ENCODE measurements at places on chromosomes 11 and 22.

DNA sequence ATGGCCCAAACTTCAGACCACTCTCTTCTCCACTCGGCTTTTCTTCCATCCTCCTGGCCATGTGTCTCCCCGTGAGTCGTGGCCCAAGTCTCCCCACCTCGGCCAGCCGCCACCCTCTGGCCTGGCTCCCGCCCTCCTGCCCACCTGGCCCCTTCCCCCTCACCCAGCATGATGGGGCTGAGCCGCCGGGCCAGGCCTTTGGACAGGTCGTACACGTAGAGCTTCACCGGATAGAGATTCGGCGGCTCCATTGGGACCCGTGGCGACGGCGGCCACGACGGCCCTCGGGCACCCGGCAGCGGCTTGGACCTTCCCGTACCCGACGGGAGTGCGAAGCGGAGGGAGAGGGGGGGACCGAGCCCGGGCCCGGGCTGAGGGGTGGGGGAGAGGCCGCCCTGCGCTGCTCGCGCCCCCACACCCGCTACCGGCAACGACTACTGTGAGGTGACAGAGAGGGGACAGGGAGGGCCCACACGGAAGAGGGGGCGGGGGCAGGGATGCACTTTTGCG lies at the start of gene DESI1:
Gene DESI1, minus strand, starts transcription at position 455 of the 510 bp plus-strand sequence. Its CDS starts 204 bp downstream, at position 251.
- DNase-seq, result peak; percentile 12

DNA sequence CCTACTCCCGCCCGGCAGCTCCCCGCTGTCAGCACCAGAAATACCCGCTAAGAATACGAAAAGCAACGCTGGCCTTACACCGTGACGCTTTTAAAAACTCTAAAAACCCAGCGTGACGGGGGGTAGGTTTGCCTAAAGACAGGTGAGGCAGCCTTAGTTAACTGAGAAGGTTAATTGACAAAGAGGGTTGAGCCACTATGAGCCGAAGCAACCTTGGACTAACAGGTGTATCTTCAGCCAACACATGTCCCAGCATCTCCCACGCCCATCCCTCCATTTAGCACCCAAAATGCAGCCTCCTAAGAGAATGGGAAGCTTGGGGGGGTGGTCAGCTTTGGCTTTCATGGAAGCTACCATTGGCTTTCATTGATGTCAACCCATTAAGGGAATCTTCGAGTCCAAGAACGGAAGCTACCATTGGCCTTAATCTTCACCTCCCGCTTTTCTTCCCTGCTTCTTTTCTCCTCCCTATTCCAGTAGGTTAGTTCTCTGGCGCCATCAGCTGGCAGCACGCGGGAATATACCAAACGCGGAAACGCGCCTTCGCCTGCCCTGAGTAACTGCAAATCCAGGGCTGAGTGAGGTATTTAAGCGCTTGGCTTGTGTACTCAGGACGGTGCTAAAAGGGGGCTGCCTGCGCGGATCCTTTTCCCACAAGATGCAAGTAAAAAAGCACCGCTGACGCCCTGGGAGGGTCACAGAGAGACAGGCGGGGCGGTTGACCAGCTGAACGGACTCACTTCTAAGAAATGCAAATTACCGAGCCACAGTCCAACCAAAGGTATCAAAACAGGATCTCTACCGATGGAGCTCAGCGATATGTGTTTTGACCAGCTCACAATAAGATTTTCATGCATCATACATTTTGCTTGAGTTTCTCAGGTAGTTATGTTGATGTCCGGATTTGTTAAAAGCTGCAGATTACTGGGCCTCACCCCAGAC lies 38.5 kb upstream of the GLYATL1 start:
- DNase-seq, result peak; percentile 88

DNA sequence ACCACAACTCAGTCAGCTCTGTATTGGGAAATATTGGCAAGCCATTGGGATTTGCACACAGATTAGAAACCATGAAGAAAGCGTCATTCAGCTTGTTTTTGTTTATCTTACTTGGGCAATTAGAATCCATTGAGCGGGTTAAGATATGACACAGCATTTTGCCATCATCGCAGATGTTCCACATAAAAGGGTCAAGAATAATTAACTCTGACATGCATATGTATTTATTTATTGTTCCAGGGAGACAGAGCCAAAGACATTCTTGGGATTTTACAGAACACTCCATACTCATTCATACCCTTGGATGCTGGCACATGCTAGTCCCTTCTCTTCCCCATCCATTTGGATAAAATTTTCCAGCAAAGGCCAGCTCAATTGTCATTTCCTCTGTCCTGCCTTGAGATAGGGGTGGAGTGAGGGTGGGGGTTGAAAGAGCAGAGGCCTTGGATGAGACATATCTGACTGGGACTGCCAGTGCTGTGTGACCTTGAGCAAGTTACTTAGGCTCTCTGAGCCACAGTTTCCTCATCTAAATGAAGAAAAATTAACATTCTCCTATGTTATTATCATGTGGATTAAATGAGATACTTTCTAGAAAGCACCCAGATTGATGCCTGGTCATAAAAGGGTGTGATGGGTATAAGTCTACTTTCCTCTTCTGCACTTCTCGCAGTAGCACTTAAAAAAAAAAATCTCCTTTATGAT lies 179.7 kb downstream of the RRAS2 start:
- no peak for DNase-seq

DNA sequence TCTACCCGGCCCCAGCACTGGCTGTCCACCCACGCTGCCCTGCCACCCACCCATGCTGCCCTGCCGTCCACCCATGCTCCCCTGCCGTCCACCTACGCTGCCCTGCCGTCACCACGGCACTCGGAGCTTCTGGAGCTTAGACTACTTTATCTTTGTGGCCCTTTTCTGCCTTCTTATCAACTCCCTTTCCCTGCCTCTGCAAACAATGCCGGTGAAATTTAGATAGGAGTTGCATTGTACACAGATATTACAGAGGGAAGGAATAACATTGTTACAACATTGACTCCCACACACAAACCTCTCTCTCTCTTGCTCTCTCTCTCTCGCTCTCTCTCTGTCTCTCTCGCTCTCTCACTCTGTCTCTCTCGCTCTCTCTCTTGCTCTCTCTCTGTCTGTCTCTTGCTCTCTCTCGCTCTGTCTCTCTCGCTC lies 33.7 kb upstream of the BRSK2 start:
- no peak for DNase-seq

- DNase-seq, result no peak
Observed at GRCh38 chr11:10095412-10096208, 198.4 kb downstream of the SBF2 start.

DNA sequence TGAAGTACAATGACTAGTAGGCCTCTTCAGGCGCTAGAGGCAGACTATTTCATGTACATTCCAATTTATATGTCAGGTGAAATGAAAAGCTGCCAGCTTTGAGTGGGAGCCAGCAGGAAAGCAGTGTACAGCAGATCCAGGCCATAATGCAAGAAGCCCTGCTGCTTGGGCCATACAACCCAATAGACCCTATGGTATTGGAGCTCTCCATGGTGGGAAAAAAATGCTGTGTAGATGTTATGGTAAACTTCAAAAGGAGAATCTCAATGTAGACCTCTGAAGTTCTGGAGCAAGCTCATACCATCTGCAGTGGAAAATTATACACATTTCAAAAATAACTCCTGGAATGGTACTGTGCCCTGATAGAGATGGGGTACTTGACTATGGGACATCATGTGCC lies 71.5 kb upstream of the CD82 start:
- DNase-seq, result no peak

DNA sequence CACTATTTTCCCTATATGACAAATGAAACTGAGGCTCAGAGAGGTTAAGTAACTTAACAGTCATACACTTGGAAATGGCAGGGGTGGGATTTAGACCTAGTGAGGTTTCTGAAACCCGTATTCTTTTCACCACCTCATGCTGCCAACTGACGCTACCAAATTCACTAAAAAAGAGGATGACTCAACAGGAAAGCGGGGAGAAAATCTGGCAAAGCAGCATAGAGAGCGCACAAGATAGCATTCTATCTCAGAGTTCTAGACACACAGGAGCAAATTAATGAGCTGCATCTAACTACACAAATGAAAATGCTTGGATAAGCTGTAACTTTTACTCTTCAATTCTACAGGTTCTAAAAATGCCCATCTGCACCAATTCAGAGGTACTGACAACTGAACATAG lies 136.4 kb downstream of the RBFOX2 start:
- DNase-seq, result peak; percentile 72

GRCh38 chr11:118618115-118618990 lies 10.9 kb downstream of the PHLDB1 start:
- peak; percentile 68 for DNase-seq

DNA sequence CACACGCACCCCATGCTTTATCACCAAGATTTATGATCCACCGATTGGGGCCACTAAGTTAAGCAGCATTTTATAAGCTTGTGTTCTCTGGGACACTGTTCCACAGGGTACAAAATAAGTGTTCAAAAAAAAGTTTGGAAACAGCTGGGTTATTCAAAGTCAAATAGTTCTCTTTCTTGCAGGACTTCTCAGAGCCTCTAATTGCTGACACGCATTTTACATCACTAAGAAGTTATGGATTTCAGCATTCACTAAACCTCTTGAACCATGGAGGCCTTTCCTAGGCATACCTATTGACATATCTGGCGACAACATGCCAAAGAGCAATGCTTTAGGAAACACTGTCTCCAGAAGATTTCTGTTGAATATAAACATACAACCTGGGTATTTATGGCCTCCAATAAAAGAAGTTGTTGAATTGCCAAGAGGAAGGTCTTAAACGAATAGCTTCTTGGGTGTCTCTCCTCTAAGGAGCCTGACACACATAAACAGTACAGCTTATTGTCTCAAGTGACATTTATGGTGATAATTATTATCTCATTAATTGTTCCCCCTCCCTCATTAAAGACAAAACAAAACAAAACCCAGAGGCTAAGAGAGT lies 147.1 kb upstream of the ARHGAP20 start:
- DNase-seq, result no peak

DNA sequence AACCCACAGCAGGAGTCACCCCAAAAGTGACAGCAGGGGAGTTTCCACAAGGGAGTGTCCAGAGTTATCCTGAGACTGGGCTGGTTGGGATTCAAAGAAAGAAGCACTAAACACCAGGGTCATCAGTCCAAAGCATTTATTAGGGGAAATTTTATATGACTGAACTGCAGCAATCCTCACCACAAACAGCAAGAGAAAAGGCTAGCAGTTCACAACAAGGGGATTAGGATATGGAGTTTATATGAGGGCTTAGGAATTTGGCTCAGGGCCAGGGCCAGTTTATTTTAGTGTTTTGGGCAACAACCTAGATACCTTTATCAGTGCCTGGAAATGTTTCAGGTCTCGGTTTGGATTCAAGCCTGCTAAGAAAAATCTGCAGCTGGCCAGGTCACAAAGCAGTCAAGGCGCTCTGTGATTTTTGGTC lies 4.6 kb upstream of the TMEM126A start:
- DNase-seq, result no peak

GRCh38 chr11:88114486-88115045 lies 60.7 kb downstream of the RAB38 start:
- no peak for DNase-seq

- DNase-seq, result no peak
Observed at GRCh38 chr11:46247090-46247489, 30.4 kb upstream of the CREB3L1 start.

DNA sequence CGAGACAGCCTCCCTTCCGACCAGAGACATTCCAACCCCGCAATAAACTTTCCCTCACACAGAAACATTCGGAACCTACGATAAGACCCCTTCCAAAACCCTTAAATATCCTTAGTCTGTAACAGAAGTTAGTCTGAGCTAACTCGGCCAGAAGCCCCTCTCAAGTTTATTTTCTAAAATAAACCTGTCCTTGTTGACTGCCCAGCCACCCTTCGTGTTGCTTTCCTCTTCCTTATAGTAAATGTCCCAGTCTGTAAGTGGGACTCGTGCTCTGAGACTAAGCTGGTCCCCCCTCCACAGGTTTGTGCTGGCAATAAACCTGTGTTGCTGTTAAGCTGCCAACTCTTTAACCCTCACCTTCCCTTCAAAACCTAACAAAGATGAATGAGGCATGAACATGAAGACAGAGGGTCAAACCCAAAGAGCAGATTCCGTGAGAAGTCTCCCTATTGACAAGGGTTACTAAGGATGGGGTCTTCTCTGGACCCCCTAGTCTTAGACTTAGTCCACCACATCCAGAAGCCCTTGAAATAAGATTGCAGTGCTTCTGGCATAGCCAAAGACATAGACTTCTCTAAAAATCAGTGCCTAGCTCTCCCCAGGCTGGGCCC lies 18.2 kb downstream of the MIF start:
- DNase-seq, result no peak
